Activated naive CD4-positive, alpha-beta T cell (primary cell): ENCODE measurements at places on chromosomes 16 and 17.

- no peak for DNase-seq
These were observed 6.5 kb downstream of the GOSR2 start for GRCh38 chr17:46929413-46929812.

DNA sequence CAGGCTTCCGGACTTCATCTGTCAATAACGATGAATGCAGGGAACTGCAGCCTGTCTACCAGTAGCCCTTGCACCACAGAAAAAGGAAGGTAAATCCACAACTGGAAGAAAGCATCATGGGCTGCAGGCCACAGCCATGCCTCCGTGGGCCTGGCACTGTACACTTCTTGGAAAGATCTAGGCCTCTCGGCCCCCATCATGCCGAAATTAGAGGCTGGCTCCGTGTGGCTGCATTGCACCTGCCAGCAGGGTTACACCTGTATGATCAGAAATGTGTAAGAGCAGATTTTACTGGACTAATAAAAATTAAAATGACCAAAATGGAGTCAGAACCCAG is 52.2 kb downstream of the SDK2 start:
- DNase-seq, result no peak

GRCh38 chr17:66885417-66885816 is 50.5 kb downstream of the CACNG5 start:
- no peak for DNase-seq

DNA sequence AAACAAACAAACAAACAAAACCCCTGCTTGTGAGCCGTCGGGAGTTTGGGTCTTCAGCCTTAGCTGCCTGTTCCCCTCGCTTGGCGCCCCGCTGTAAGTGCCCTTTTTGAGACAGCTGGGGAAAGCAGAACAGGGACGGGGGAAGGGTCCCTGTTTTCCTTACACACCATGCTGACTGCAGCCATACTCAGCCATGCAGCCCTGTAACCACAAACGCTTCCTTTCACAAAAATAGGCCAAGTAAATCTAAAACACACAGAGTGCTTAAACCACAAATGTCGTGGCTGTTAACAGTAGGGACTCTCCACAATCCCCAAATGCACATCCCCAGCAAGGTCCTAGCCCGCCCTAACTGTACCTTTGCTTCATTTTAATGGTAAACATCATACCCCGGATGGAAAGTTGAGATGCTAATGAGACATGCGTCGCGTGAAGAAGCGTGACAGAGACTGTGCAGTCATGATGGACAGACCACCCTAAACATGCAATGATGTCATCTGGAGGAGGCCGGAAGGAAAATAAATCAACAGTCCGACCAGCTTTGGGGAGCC is 129.9 kb downstream of the MGAT5B start:
- peak; percentile 17 for DNase-seq

DNA sequence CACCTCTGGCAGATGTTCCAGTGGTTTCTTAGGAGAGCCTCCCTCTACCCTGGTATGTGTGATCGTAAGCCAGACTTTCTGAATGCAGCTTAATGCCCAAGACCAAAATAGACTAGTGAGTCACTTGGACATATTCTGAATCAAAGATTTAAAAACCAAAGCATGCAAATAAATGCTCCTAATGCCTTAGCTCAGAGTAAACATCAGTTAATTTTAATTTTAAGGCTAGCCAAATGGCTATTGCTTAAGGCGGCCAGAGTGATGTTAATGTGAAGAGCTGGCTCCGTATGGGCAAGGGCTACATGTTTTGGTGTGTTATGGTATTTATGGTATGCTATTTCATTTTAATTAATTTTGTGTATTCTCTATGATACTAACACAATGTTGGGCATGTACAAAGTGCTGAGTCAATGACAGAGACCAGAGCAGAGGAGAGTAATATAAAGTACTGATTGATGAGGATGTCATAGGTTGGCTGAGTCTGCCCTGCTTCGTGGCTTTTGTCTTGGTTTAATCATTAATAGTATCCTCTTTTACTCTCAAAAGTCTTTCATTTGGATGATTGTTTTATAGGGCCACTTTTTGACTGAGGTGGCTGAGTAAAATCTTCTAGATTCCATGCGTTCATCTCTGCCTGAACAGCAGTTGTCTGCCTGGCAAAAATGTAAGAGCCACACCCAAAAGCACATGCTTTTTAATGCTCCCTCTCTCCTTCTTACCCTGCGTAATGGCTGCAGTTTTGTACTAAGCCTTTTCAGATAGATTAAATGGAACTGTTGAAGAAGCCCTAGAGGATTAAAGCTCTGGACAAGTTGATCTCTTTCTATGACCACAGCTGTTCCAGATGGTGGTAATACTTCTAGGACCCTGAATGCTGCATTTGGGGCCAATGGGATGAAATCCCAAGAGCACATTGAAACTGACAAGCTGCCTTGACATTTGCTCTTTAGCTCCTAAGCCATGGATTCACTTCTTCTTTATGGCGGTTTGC is 59.6 kb downstream of the MAP2K6 start:
- no peak for DNase-seq

GRCh38 chr16:83253521-83253920 is 554.3 kb upstream of the HSBP1 start:
- no peak for DNase-seq

DNA sequence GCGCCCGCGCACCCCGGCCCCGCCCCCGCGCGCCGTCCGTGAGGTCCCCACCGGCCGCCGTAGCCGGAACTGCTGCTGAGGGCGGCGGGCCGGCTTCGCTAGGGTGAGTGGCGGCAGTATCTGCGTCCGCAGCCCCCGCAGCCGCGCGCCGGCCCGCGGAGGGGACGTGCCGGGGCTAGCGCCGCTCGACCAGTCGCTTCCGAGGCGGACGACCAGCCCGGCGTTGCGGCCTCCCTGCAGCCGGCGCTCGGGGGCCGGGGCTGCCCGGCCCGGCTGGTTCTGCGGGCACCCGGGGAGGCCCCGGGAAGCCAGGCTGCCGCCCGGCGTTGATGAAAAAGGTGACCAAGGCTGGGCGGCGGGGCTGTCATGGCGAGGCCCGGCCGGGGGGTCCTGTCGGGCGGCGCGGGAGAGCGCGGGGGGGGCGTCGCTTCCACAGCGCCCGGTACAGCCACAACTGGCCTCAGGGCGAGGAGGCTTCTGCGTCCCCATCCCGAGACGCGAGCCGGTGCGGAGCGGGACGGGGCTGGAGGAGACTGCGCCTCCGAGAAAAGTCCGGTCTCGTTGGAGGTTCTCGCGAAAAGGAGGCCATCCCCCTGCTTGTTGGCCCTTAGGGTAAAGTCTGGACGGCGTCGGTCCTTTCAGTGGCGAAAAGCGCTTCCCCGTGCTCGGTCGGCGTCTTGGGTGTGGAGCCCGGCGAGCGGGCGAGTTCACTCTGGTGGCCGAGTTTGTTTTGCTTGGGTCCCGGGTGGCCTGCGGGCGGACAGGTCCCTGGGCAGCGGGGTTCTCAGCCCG is at the start of gene CRAMP1:
Gene CRAMP1 (plus strand): TSS at position 41 of the 792 bp plus-strand sequence. CDS start 2,280 bp downstream, outside the sequence.
- DNase-seq, result no peak

GRCh38 chr17:76515274-76515949 is 14.2 kb upstream of the RHBDF2 start:
- peak; percentile 22 for DNase-seq

GRCh38 chr17:71937914-71938313 is 182.9 kb upstream of the SOX9 start:
- no peak for DNase-seq

DNA sequence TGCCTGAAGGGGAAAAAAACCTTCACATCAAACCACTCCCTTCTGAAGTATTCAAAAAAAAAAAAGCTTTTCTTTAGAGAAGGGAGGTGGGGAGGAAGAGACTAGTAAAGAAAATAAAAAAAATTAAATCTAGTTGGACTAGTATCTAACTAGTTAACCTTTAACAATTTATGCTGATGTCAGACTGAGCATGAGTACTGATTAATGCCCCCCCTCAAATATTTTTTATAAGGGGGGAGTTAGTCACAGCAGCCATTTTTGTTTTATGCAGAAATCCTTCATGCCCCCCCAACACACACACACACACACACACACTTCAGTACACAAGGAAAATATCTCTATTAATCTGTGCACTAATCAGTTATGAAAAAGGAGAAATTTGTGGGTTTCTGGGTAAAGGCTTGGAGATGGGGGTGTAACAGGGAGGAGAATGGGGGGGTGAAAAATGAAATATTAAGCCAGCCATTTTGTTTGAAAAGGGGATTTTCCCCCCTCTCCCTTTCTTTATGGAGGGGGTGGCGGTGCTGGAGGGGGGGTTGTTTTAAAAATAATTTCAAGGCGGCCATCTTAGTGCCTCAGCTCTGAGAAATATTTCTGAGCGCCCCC is 4.7 kb upstream of the CHD3 start:
- peak; percentile 15 for DNase-seq

GRCh38 chr17:46733837-46734475 is 84.5 kb downstream of the WNT3 start:
- no peak for DNase-seq

- no peak for DNase-seq
These were observed 678 bp upstream of the AKAP10 start for GRCh38 chr17:19978209-19978802.

GRCh38 chr17:82171750-82172375 is 40.8 kb downstream of the CCDC57 start:
- no peak for DNase-seq

GRCh38 chr16:84228256-84228838 is 11.5 kb downstream of the KCNG4 start:
- DNase-seq, result no peak

GRCh38 chr16:65118871-65119270 is 3.0 kb downstream of the CDH11 start:
- no peak for DNase-seq

GRCh38 chr17:69418535-69418934 is 4.0 kb downstream of the MAP2K6 start:
- DNase-seq, result no peak

DNA sequence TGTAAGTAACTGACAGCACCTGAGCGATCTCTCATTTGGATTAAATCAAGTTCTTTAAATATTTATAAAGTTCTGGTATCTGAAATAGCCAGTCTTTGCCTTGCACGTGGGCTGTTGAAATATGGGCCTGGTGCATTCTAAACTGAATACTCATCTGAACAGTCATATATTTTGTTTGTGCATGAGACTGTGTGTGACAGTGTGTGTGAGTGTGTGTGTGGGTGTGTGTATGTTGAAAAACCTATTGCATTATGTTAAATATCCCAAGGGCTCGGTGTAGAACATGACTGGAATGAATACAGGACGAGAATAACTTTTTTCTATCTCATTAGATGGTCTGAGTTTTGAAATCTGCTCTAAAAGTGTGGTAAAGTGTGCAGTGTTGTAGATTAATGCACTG is 82.4 kb upstream of the TOX3 start:
- no peak for DNase-seq

GRCh38 chr16:86363836-86364618 is 146.3 kb upstream of the FOXF1 start:
- DNase-seq, result no peak

DNA sequence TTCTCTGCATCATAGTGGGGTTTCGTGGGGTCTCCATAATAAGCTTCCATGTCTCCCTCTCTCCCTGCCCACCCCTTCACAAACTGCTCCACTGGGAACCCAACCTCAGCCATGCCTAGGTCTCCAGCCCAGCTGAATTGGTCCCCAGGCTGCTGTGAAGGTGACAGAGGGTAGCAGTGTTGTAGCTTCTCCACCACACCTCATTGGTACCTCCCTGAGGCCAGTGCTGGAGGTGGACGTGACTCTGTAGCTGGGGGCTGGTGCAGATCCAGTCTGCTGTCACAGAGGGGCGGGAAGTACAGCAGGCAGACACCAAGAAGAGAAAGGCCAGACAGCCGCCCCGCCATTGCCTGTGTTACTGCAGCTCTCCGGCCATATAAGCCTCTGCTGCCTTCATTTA is 82.1 kb downstream of the OR1D5 start:
- DNase-seq, result no peak

DNA sequence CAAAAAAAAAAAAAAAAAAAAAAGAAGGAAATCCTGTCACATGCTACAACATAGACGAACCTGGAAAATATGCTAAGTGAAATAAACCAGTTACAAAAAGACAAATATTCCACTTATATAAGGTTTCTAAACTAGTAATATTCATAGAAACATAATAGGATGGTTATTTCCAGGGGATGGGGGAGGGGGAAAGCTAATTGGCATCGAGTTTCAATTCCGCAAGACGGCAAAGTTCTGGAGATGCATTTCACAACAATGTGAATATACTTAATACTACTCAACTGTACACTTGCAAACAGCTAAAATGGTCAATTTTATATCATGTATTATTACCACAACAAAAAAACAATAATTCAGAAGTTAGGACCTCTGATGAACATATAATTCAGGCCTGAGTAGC is 37.9 kb upstream of the ABCA9 start:
- DNase-seq, result no peak

DNA sequence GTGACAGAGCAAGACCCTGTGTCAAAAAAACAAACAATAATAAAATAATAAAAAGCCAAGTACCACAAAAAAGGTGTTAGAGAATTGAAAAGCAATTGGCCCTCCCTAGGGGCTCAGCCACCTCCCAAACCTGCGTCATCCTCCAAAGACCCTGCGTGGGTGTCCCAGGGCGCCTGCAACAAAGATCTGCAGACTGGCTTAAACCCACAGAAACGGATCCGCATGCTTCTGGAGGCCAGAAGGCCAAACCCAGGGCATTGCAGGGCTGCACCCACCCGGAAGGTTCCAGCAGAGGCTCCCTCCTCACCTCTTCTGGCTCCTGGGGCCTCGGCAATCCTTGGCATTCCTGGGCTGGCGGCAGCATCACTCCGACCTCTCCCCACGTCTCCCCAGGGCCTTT is 1.5 kb downstream of the ENPP7 start:
- no peak for DNase-seq

- no peak for DNase-seq
These were observed 1.1 kb upstream of the HOXB7 start for GRCh38 chr17:48611681-48612455.

DNA sequence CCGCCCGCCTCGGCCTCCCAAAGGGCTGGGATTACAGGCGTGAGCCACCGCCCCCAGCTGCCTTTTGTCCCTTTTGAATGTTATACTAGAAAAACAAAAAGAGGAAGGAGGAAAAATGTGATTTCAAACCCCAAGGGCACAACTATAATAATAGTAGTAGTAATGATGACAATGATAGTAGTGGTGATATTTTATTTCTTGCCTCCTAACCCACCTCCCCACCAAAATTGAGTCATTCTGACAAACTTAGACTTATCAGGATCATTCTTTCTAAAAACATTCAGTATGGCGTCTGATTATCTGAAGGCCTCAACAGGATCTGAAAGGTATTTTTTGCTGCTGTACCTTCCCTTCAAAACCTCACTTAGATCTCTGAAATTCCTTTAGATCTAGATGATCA is 13.6 kb downstream of the GPATCH8 start:
- no peak for DNase-seq

- no peak for DNase-seq
These were observed 5.0 kb downstream of the ENGASE start for GRCh38 chr17:79079421-79080200.

DNA sequence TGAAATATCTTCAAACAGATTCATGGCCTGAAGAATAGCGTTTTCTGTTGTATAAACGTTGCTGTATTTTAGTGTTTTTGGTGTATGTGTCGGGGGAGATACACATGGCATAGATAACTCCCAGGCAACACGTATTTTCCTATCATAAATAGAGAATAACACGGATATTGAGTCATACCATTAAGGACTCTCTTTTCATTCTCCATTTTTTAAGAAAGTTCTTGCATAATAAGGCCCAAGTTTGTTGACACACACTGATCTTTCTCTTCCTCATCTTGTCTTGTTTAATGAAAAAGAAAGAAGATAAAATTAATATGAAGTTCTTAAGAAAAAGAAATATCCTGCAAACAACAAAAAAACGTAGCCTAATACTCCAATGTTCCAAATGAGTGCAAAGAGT is 13.4 kb downstream of the ABCA8 start:
- no peak for DNase-seq
